Naive thymus-derived CD4-positive, alpha-beta T cell (primary cell): ENCODE measurements at places on chromosomes 12 and 14. TPM values are rescaled to one million over a fixed set of nuclear protein-coding genes. Genes with fewer than 3 reads are reported as not detected.
A peak's percentile ranks its signal among the peaks of the same experiment; 100 is the strongest.

DNA sequence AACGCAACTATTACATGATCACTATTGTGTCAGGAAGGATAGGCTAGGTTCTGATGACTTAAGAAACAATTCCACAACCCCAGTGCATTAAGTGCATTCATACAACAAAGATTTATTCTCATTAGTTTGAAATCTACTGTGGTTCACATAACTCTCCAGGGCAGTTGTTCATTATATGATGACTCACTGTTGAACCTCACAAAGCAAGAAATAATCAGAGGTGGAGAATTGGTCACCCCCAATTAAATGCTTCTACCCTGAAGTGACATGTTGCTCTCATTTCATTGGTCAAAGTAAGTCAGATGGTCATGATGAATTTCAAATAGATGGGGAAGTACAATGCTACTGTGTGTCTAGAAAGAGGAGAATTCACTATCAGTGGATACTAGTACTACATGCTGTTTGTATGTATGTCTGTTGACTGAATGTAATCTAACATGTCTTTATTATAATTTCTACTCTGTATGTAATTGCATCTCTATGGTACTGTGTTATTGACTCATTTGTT lies 6.1 kb upstream of the HELB start:
- H3K27me3 ChIP-seq, result no peaks in the 10 kb centered on the region
- DNase-seq, result no peak
- H3K4me3 ChIP-seq, result no peak overlapping the region
- peaks cover 26% of the 10 kb centered on the region for H3K4me1 ChIP-seq
- no peak overlapping the region for H3K27ac ChIP-seq

DNA sequence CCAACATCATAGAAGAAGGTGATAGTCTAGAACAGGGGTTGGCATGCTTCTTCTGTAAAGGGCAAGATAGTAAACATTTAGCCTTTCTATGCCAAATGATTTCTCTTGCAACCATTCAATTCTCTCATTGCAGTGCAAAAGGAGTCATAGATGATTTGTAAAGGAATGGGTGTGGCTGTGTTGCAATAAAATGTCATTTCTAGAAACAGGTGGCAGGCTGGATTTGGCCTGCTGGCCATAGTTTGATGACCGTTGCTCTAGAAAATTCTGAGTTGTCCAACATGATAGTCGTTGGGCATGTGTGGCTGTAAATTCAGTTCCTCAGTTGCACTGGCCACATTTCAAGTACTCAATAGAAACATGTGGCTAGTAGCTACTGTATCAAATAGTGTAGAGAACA lies 21.7 kb downstream of the SMCO2 start:
- no peak overlapping the region for H3K27ac ChIP-seq
- no peaks in the 10 kb centered on the region for H3K27me3 ChIP-seq

DNA sequence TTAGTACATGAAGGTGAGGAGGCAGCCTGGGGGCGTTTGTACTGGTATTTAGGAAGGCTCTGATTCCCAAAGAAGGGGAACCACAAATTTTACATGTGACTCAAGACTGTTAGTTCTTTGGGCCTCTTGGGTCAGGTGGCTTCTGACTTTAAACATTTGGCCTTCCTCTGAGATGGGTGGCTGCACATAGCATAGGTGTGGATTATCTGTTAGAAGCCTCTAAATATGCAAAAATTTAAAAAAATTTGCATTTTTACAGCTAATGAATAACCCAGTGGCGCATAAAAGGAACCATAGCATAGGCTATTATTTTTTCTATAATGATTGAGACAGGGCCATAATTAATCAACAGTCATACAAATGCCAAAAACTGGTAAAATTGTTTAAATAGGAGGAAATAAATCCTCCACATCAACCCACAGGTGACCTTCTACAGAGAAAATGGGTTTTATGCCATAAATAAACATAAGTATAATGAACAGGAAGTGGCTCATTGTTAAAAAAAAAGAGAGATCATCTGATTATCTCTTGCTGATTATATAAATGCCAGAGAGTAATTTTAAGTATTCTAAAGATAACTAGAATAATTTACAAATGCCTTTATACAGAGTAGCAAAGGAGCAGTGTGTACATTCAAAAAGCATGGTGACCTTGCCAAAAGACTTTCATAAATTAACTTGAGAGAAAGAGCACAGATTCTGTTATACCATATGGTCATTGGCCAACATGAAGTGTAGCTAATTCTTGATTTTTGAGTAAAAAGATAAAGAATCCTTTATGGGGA lies 284.2 kb upstream of the ATP2B1 start:
- no peaks in the 10 kb centered on the region for H3K36me3 ChIP-seq
- no peaks in the 10 kb centered on the region for H3K4me1 ChIP-seq
- no peak for DNase-seq
- no peaks in the 10 kb centered on the region for H3K27me3 ChIP-seq
- no peak overlapping the region for H3K27ac ChIP-seq

DNA sequence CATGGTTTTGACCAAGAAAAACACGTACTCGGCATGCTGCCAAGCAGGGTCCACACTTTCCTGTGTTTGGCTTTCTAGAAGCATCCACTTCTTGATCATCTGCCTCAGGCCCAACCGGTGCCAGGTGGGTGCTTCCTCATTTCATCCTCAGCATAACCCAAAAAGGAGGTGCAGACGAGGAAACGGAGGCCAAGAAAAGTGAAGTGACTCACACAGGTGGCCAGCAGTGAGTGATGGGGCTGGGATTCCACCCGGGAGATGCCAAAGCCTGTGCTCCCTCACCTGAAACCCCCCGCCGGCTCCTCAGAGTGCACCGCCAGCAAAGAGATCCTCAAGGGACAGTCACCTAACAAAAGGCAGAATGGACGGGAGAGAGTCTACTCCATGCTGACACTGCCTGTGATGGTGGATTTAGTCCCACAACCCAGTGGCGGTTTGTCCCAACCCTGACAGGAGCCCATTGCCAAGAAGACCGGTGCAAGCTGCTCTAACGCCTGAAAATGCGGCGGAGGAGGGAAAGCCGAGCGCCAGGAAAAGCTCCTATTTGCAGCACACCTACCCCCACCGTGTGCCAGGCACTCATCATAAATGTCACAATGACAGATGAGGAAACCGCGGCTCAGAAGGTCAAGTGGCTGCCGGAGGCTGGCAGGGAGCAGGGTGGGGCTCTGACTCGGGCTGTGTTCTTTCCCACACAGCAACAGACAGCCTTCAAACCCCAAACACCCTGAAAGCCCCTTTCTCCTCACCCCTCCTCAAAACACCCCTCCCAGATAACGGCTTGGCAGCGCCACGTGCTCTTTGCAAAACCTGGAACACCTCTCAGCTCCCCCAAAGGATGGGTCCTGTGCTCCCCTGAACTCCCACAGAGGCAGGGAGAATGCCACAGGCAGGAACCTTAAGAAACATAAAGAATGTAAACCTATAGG lies 18.8 kb downstream of the BCL11B start:
- peak overlapping the region; percentile 50 for H3K4me3 ChIP-seq
- H3K27me3 ChIP-seq, result no peaks in the 10 kb centered on the region
- H3K4me1 ChIP-seq, result peaks cover 98% of the 10 kb centered on the region
- peak overlapping the region; percentile 98 for H3K27ac ChIP-seq

DNA sequence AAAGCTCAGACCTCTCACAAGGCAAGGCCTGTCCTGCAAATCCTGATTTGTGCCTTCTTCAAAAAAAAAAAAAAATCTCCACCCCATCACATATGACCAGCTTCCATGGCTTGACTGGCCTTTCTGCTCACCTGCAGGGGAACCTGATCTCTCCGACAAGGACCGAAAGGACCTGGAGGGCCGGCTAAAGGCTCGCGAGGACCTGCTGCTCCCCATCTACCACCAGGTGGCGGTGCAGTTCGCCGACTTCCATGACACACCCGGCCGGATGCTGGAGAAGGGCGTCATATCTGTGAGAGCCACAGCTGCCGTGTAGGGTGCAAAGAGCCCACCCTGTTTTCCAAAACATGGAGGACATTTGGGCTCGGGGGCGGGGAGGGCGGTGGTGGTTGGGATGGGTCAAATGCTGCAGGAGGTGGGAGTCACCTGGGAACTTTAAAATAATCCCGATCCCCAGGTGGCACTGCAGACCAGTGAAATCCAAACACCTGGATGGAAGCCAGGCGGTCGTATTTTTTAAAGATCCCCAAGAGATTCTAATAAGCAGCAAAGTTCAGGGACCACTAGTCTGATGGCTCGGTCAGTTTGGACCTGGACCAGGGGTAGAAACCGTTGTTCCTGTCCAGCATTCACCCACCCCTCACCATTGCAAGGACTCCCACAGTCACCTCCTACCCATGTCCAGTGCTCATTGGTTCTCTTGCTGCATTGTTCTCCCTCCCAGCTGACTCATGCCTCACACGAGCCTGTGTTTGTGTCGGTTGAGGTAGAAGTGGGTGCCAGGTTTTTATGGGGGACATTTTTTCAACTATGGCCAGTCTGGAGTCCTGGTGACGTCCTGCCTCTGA lies 44.8 kb downstream of the FOXN4 start:
- H3K4me3 ChIP-seq, result no peak overlapping the region
- peaks cover 54% of the 10 kb centered on the region for H3K36me3 ChIP-seq
- H3K4me1 ChIP-seq, result no peaks in the 10 kb centered on the region
- DNase-seq, result no peak
- H3K27ac ChIP-seq, result no peak overlapping the region

GRCh38 chr14:82759656-82760055 lies 1226.0 kb upstream of the SEL1L start:
- H3K27me3 ChIP-seq, result no peaks in the 10 kb centered on the region
- H3K4me1 ChIP-seq, result no peaks in the 10 kb centered on the region
- no peaks in the 10 kb centered on the region for H3K36me3 ChIP-seq
- H3K27ac ChIP-seq, result no peak overlapping the region
- no peak overlapping the region for H3K4me3 ChIP-seq

Gene PLEKHH1
- 0.30 TPM for total RNA-seq

DNA sequence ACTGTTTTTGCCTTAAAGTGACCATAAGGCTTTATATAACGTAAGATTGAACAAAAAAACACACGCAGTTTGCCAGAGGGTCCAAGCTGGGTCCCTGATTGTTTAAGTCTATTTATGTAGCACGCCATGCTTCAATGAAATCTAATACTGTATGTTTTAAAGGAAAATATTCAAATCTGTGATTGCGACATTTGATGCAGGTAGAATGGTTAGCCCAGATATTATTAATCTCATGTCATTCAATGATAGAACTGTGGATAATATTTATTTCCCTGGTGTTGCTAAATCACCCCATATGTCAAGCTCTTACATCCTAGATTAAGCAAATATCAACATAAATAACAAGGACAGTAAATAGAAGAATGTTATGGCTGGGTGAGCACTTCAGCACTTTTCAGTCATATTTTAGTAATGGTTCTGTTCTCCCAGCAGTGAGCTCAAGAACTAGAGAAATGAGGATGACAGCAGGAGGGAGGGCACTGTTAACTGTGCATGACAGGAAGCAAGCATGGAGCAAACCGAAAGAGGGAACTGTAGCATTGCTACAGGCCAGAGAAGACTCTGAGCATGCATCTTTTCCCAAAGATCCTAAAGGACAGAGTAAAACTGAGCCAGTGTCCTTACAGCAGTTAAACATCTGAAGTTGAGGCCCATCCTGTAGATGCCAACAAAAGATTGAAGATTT lies 465.7 kb upstream of the MGAT4C start:
- H3K27ac ChIP-seq, result no peak overlapping the region
- no peak overlapping the region for H3K4me3 ChIP-seq
- no peaks in the 10 kb centered on the region for H3K27me3 ChIP-seq
- H3K4me1 ChIP-seq, result no peaks in the 10 kb centered on the region
- no peak for DNase-seq

- DNase-seq, result no peak
- no peak overlapping the region for H3K4me3 ChIP-seq
- no peaks in the 10 kb centered on the region for H3K4me1 ChIP-seq
- no peak overlapping the region for H3K27ac ChIP-seq
Measured at GRCh38 chr12:52058631-52059361, 7.6 kb downstream of the NR4A1 start.
